ENCODE measurements at places on chromosomes 12 and 14. TPM values are rescaled to one million over a fixed set of nuclear protein-coding genes. Genes with fewer than 3 reads are reported as not detected.

DNA sequence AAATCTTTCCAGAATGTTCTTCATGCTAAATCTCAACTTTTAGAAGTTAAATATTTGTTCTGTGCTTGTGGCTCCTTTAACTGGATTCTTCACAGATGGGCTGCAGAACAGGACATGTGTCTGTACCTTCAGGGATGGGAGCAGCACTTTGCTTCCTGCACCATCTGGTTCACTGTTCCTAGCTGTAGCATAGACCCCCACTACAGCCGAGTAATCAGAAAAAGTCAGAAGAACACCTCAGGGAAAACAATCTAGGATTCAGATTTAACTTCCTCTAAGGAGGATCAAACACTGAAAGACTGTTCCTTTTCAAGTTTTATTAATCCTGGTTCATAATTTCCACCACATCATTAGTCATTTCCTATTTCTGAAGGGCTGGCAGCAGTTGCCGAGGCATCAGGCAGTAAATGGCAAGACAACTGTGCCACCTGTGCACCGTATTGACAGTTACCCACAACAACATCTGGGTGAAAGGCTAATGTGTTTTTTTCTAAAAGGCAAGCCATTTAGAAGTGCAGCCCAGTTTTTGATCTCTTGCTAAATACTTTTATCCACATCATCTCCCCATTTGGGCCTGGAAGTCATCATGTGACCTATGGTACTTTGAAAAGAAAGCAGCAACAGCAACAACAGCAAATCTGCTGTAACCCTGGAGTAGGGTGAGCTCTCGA is 212.8 kb upstream of the BMP4 start:
- no peak for DNase-seq

- no peak for DNase-seq
Observed at GRCh38 chr12:74227846-74228545, 309.6 kb upstream of the ATXN7L3B start.

The SMCO2 gene
- not detected for total RNA-seq

The OR6C76 gene
- not detected for total RNA-seq

GRCh38 chr12:47636908-47637780 is 68.7 kb downstream of the RPAP3 start:
- peak; percentile 35 for DNase-seq

GRCh38 chr12:4032924-4033615 is 159.9 kb upstream of the PARP11 start:
- no peak for DNase-seq

DNA sequence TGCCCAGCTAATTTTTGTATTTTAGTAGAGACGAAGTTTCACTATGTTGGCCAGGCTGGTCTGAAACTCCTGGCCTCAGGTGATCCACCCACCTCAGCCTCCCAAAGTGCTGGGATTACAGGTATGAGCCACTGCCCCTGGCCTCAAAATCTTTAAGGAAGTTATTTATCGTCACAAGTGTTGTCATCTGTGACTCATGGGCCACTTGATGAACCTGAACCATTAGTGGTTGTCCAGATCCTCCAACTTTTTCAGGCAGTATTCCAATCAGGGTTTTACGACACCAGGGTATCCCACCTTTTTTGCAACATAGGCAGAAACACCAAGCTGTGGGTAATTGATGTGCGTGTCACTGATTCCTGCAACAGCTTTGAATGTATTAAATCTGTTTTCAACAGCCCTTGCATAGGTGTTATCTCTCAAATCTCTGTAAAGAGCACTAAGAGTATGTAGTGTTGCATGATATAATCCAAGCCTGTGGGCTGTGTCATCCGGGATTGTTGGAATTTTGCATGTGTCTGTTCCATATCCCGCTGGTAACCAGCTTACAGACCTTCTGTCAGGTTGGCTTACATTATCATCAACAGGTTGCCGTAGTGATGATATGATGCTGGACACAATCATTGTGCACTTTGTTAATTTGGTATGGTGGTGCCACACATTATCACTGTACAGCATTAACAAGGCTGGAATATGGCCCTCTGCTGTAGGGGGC is 79.3 kb upstream of the SCN8A start:
- DNase-seq: no peak

DNA sequence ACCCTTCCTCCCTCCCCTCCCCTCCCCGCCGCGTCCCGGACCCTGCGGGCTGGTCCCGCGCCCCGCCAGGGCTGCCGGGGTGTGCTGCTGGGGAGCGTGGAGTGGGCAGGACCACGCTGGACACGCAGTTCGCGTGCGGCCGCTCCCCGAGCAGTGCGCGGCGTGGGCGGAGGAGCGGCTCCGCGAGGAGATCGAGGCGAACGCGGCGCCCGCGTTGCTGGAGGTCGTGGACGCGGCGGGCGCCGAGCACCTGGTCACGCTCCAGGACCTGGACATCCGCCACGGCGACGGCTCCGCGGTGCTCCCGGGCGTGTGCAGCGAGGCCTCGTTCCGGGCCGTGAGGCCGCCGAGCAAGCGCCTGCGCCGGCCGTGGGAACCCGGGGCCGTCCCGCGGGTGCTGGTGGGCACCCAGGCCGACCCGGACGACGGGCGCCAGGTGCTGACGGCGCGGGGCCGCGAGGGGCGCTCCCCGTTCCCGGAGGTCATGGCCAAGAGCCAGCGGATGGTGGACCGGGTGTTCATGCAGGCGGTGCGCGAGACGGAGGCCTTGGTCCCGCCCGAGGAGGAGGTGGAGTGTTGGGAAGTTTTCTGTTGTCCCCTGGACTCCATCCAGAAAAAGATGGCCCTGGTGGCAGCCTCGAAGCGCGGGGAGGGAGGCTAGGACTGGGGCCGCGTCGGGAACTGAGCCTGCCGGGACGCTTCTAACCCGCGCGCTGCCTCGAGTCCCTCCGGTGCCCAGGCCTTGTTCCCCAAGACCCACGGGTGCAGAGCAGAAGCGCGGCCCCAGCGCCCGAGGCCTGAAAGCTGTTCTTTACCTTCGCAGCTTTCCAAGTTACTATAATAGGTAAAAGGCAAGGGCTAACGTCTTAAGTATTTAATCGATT is 54.7 kb upstream of the EIF5 start:
- DNase-seq: no peak

DNA sequence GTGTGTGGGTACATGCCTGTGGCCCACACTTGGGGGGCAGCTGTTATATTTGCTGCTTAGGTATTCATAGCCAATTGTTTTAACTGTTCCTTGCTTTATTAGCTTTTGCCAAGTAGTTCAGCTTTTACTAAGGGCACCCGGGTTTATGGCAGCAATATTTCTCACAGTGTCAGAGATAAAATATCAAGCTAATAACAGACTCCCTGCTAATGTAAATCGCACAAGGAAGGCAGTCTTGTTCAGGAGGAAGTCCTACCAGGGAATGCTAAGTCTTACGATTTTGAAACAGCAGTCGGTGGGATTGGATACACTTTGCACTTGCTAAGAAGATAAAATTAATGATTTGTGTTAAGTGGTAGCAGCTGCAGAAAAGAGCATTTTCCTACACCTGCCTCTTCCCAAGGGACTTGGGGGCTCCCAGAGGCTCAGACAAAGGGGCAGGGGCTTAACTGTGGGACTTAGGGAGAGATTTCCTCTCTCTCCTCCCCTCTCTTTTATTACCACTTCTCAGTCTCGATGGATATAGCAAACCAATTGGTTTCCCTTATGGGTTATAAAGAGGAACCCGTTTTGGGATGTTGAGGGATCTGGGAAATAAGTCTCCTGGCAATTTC is 175.1 kb downstream of the NRXN3 start:
- no peak for DNase-seq

The HVCN1 gene
- 20.3 TPM for total RNA-seq

The RNFT2 gene
- 10.8 TPM for total RNA-seq

The CLEC1B gene
- not detected for total RNA-seq

The SELPLG gene
- 163 TPM for total RNA-seq

DNA sequence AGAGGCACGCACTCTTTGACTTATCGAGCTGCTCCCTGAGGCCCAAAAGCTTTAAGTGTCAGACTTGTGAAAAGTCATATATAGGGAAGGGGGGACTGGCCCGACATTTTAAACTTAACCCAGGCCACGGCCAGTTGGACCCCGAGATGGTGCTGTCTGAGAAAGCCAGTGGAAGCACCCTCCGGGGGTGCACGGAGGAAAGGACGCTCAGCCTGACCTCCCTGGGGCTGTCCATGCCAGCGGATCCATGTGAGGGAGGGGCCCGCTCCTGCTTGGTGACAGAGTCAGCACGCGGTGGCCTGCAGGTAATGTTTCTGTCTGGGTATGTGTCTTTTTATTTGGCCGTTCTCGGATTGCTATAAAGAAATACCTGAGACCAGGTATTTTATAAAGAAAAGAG is 7.0 kb downstream of the ZNF839 start:
- DNase-seq: no peak

The SDR9C7 gene
- total RNA-seq: not detected

GRCh38 chr14:100729982-100730381 is 3.3 kb downstream of the DLK1 start:
- no peak for DNase-seq

DNA sequence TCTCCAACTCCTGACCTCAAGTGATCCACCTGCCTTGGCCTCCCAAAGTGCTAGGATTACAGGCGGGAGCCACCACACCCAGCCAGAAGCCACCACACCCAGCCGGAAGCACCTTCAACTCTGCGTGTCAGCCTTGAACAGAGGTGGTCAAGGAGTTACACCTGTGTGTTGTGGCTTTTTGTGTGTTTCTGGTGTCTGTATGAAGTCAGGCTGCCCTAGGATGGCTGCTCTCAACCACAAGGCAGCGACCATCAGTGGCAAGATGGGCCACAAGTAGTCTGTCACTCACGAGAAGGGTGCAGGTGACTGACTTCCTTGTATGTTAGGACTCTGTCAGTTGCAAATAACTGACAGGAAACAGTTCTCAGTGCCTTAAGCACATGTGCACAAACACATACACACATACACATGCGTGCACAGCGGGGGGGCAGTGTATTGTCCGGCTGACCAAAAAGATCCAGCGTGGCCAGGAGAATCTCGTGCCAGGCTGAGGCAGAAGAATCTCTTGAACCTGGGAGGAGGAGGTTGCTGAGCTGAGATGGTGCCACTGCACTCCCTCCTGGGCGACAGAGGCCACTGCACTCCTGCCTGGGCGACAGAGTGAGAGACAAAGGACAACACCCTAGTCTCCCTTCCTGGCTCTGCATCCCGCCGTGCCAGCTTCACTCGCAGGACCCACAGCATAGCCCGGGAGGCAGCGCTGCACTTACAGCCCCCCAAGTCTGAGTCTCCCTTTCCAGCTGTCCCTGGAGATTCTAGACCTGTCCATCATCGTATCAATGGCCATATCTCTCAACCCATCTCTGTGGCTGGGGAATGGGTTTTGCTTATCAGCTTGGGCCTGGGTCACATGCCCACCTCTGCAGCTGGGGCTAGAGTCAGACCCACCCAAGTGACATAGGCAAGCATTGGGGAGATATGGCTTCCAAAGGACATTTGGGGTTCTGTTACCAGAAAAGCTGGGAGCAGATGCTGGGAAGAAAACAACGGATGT is 13.7 kb downstream of the P2RX4 start:
- DNase-seq: peak; percentile 71

The KLRK1 gene
- 355 TPM for total RNA-seq

GRCh38 chr14:103908580-103908979 is 19.7 kb upstream of the TDRD9 start:
- DNase-seq: no peak

DNA sequence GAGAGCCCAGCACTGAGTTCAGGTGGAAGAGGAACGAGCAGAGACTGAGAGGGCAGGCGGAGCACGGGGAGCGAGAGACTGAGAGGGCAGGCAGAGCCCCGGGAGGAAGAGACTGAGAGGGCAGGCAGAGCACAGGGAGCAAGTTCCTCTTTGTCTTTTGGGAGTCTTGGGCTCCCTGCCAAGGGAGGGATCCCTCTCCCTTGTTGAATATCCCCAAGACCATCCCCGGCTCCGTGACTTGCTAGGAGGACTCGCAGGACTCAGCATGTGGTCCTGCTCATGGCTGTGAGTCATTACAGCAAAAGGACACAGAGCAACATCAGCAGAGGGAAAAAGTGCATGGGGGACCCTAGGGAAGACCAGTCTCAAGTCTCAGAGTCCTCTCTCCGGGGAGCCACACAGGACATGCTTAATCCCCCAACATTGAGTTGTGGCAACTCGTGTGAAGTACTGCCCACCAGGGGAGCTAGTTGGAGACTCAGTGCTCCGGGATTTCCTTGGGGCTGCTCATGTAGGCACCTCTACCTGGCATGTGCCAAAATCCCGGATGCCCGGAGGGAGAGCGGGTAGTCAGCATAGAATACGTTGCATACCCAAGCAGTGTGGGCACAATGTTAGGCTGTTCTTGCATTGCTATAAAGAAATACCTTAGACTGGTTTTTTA is 81.0 kb downstream of the CCDC92 start:
- DNase-seq: no peak

The APAF1 gene
- 32.0 TPM for total RNA-seq

GRCh38 chr12:99901181-99901580 is 83.6 kb downstream of the ANKS1B start:
- no peak for DNase-seq

GRCh38 chr12:12800406-12801180 is 12.6 kb upstream of the DDX47 start:
- no peak for DNase-seq

DNA sequence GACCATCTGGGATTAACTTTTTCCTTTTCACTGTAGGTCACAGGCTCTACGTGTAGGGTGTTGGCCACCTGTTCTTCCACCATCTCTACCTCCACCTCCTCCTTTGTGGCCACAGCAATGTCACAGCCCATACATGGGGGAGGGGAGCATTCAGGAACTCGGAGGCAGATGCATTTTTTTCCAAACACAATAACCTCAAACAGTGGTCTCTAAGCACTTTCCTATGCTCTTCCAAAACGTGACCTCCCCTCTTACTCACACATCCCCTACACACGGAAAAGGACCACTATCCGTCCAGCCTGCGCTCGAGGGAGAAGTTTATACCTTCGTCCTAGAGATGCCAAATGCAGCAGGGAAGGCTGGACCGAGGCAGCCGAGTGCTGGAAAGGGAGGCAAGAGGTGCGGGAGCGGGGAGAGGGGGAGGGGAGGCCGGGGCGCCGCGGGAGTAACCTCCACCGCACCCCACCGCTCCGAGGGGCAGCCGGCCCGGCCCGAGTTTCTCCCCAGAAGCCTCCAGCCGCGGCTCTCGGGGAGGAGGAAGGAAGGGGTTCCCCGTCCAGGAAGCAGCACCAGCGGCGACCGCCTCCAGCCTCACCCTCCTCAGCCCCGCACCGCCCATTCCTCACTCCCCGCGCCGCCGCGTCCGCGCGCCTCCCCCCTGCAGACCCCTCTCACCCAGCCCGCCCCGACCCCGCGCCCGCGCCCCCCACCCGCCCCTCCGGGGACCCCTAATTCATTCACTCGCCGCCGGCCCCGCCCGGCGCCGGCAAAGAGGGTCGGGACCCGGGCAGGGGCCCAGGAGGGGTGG is 594 bp downstream of the KRAS start:
- peak; percentile 65 for DNase-seq

The C12orf60 gene
- 1.3 TPM for total RNA-seq

The CDKL1 gene
- 12.1 TPM for total RNA-seq
